Fibroblast of villous mesenchyme (primary cell): ENCODE measurements at places on chromosomes 2 and 18.
A peak's percentile ranks its signal among the peaks of the same experiment; 100 is the strongest.

DNA sequence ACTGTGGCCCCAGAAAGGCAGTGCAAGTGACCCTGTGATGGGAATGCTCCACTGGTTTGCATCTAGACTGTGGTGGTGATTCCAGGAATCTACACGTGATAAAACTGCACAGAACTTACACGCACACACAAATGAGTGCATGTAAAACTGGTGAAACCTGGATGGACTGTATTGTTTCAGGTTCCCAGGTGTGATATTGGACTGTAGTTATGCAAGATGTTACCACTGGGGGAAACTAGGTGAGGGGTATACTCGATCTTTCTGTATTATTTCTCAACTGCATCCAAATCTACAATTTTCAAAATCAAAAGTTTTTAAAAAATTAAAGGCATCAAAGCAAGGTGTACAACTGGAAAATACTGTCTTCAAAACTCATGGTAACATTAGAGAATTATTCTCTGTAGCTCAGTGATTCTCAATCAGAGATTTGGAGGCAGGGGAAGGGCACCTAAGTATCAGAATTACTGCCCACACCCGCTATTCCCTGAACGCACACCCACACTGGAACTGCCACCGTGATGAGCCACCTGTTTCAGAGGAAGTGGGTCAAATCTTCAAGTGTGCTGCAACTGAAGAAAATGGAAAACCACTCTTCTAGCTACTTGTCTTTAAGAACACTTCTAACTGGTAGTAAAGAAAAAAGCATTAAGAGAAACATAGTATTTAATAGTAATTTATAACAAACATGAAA lies 26.7 kb downstream of the PTPN2 start:
- DNase-seq = no peak

GRCh38 chr2:88136817-88137216 lies 9.0 kb upstream of the FABP1 start:
- no peak for DNase-seq

- DNase-seq = peak; percentile 24
These were observed 11.8 kb downstream of the G6PC2 start for GRCh38 chr2:168912901-168913369.

DNA sequence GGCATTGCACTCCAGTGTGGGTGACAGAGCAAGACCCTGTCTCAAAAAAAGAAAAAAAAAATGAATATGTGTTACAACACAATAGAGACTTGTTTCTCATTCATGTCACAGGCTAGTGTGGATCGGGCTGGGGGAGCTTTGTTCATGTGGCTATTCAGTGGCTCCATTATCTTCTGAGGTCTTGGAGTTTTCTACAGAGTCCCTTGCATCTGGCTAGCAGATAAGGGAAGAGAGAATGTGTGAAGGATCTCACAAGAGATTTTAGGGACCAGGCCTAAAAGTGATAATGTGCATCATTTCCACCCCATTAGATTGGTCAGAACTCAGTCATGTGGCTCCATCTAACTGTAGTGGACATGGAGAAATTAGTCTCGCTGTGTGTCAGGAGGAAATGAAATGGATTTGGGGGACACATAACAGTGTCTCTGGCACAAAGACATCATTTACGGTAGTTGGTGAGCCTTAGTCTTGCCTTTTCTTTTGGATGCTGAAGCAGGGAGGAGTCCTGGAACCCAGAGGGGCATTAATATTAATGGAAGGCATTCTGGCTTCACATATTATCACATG lies 32.4 kb upstream of the CASP10 start:
- no peak for DNase-seq

- DNase-seq = no peak
These were observed 356.3 kb downstream of the ZEB2 start for GRCh38 chr2:144163592-144163991.
